ENCODE measurements at places on chromosomes 4 and X.

DNA sequence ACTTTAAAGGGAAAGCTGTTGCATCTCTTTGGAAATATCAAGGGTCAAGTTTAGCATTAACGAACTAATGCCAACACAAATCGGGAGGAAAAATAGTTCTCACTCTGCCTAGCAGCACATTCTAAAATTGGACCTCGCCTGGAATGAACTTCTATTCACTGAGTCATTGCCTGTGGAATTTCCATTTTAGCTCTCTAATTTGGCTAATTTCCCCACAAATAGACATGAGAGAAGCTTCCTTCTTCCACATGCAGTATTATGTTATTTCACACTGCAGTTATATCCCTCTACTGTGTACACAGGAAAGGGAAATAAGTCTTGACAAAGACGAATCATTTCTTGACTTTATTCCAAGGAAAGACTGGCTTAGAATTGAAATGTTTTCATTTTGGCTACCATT is 9.3 kb downstream of the ZXDA start:
- no peak for DNase-seq

- no peak for DNase-seq
Observed at GRCh38 chr4:141724646-141725045, 88.3 kb downstream of the IL15 start.

DNA sequence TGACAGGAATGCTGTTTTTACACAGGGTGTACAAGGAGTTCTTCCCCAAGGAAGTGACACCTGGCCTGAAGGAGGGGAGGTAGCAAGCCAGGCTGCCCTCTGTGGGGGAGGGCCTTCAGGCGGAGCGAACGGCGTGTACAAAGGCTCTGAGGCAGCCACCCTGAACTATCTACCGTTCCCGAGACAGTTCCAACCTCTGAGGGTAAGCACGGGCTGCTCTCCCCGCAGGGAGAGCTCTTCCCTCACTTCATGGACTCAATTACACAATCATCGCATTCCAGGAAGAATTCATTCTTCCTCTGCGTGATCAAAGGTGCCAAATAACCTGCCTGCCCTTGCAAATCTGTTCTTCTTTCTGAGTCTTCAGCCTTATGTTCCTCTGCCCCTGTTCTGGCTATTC is 4.8 kb downstream of the ELK1 start:
- no peak for DNase-seq

GRCh38 chrX:48083706-48084105 is 12.3 kb upstream of the ZNF630 start:
- no peak for DNase-seq

GRCh38 chrX:119045884-119046283 is 26.9 kb upstream of the CT47C1 start:
- peak; percentile 55 for DNase-seq

GRCh38 chrX:9789555-9789954 is 3.3 kb downstream of the SHROOM2 start:
- DNase-seq = no peak

DNA sequence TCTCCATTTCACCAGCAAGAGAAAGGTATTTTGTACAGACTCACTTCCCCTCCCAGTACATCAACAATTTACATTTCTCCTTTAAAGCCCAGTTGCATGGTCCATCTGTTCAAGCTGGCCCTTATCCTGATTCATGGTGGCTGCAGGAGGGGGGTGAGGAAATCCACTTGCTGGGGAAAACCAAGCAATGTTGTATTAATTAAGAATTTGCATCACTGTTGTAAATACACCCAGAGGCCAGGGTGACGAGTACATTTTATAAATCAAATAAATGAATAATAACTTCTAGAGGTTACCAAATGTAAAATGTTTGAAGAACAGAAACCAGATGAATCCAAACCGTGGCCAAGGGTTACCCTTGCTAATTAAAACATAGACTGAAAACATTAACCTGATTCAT is 395.9 kb upstream of the INTU start:
- no peak for DNase-seq

- DNase-seq = no peak
Observed at GRCh38 chrX:123331859-123332258, 147.8 kb downstream of the GRIA3 start.

- DNase-seq = no peak
Observed at GRCh38 chr4:150495550-150495949, 86.4 kb upstream of the MAB21L2 start.

DNA sequence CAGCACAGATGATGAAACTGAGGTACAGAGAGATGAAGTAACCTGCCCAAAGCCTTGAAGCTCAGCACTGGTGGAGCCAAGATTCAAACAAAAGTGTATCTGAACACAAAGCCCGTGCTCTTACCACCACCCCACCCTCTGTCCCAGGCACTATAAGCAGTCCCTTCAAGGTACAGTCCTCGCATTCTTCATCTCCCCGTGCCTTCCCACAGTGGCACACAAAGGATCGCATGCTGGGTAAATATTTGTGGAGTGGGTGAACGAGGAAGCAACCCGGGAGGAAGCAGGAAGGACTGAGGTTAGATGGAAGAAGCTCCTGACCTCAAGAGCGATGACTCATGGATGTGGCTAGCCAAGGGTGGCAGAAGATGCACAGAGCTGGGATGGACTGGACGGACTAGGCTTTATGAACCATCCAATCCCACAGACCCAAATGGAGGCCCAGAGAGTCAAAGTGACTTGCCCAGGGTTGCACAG is 18.4 kb downstream of the IQSEC2 start:
- DNase-seq = peak; percentile 63

DNA sequence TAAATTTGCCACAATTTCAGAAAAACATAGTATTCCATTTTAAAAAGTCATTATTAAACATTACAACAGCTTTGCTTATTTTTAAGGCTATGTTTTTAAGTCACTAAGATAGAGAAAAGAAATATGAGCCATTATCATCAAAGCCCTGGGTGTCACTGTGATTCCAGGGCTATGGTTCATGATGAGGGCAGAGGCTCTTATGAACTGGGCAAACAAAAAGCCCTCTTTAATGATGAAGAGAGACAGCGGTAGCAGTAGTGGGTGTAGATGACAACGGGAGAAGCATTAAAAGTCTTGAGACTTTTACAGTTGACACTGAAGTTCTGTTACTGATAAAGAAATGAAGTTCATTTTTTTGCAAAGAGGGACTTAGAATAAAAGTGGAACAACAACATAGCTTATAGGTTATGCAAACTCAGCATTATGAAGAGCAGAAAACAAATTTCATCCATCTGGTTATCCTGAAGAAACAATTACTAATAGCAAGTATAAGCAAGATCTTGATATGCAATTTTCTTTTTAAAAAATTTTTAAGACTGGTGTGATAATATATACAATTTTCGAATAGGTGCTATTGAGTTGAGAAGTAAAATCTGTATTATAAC is 202.7 kb upstream of the ETNPPL start:
- no peak for DNase-seq

DNA sequence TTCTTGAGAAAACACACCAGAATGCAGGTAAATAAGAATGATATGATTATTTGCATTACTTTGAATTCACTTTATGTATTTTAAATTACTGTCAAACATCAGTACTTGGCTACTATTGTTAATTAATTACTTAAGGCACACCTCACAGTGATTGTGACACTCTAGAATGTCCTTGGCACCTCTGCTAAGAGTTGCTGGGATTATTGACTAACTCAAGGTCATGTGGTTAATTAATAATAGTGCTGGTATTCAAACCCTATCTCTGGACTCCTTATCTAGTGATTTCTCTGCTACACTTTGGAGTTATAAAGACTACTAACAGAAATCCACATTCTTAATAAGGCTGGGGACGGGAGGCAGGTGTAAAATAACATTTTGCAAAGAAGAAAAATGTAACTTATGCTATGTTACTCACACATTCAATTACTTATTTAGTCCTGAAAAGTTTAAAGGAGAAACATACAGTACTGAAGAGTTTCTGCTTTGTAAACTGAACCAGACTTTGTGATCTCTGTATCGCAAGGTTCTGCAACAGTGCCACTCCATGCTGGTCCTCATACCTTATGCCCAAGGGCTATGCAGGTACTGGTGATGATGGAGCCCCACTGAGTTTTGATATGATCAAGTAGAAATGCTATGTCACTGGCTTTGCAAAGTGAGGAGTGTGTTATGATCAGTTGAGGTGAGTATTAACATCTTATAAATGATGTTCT is 242.7 kb downstream of the MID1IP1 start:
- DNase-seq = no peak

GRCh38 chr4:120491481-120491880 is 424.8 kb upstream of the MAD2L1 start:
- no peak for DNase-seq

- no peak for DNase-seq
Observed at GRCh38 chr4:113499166-113499565, 262.4 kb downstream of the CAMK2D start.

GRCh38 chr4:38184404-38184803 is 224.2 kb downstream of the PTTG2 start:
- DNase-seq = no peak

- no peak for DNase-seq
Observed at GRCh38 chr4:76904646-76905190, 6.8 kb upstream of the SOWAHB start.

GRCh38 chr4:22348410-22348809 is 167.5 kb downstream of the ADGRA3 start:
- no peak for DNase-seq

DNA sequence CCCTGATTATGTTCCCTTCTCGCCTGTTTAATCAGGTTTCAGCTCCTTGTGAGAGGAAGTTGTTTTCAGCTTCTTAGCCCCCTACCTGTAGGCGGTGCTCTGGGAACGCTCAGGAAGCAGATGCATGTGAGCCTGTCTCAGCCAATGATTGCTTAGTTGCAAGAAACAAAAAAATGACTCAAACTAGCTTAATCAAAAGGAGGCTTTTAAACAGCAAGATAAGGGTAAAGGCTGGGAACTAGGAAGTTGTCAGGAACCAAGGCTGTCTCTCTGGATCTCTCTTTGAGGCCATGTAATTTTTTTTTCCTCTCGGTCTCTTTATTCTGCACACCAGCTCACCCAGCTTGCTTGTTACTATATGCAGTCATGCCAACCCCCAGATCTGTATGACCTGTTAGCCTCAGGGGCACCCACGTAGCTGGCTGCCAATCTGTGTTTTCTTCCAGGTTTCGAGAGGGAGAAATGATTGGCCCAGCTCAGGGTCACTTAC is 109.1 kb downstream of the PTTG2 start:
- DNase-seq = peak; percentile 57

GRCh38 chrX:31929366-31929765 is 857.5 kb upstream of the FTHL17 start:
- DNase-seq = no peak

GRCh38 chr4:147853706-147854105 is 121.8 kb downstream of the ARHGAP10 start:
- no peak for DNase-seq

- peak; percentile 16 for DNase-seq
Observed at GRCh38 chr4:70749313-70749712, 27.5 kb downstream of the RUFY3 start.

GRCh38 chr4:149987330-149988086 is 90.7 kb upstream of the DCLK2 start:
- DNase-seq = no peak

DNA sequence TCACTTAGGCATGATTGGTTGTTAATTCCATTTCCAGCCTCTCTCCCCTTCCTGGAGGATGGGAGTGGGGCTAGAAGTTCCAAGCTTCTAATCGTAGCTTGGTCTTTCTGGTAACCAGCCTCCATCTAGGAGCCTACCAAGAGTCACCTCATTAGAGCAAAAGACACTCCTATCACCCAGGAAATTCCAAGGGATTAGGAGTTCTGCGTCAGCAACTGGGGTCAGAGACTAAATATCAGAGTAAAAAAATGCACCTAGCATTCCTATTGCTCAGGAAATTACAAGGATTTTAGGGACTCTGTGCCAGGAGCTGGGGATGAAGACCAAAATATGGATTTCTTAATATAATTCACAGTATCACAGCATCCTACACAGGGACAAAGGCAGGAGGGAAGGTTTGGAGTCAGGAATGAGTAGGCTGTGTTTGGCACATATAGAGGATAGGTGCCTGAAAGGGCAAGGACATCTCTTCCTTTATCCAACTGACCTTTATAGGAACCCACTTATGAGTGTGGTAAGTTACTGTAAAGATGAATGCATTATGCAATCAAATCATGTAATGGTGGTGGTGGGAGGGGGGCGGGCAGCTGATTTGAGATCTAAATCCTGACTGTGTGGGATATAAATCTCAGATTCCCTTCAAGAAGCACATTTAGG is 30.5 kb upstream of the LIMCH1 start:
- DNase-seq = no peak

GRCh38 chr4:145791988-145792387 is 112.0 kb downstream of the C4orf51 start:
- no peak for DNase-seq

DNA sequence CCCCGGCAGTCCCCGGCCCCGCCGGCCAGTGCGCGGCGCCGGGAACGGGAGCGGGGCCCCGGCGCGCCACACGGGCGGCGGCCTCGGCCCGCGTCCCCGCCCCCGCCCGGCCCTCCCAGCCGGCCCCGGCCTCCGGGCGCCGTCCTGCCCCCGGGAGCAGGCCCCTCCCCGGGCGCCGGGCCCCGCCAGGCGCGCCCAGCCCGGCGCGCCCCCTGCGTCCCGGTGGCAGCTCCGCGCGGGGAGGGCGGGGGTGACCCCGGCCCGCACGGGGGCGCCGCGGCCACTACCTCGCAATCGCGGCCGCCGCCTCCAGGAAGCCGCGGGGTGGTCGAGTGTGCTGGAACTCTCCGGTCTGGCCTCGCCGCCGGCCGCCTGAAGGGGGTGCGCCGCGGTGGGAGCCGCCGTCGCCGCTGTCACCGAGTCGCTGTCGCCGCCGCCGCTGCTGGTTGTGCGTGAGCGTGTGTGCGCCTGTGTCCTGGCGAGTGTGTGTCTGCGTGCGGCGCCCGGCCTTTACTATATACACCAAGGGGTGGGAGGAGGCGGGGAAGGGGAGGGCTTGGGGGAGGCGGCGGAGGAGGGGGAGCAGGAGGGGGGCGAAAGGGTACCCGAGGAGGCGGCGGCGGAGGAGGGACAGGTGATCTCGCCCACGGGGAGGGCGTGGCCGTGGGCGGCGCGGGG is at the start of gene RAI2:
RAI2 (minus strand) TSS at position 488 of the 678 bp plus-strand sequence. CDS start 59,288 bp downstream, outside the sequence.
- peak; percentile 3 for DNase-seq

DNA sequence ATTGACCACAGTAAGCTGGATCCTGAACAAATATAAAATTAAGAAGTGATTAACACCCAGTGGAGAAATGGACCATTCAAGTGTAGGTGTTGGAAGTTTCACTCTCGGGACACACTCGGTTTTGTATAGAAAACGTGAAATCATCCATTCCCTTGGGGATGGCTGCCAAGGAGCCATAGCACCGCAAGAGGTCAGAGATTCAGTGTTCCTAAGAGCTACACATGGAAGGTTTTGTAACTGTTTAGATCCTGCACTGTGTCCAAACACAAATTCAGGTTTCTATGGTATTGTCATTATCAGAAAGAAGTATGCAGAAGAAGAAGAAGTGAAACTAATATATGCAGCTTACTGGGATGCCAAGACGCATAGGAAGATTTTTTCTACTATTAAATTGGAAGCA is 281.0 kb downstream of the LDB2 start:
- DNase-seq = no peak

GRCh38 chr4:163269869-163270268 is 62.5 kb downstream of the NPY1R start:
- no peak for DNase-seq

GRCh38 chr4:173343832-173344397 is 9.8 kb upstream of the HMGB2 start:
- no peak for DNase-seq
